ENCODE measurements at places on chromosomes 11 and 22. TPM values are rescaled to one million over a fixed set of nuclear protein-coding genes. Genes with fewer than 3 reads are reported as not detected.

The CARD10 gene
- total RNA-seq, result not detected

The FKBP2 gene
- total RNA-seq, result 34.3 TPM

The C22orf31 gene
- not detected for total RNA-seq

The MORC2 gene
- total RNA-seq, result 49.0 TPM

All from activated T-helper 1 cell treated with anti-CD3 and anti-CD28 coated beads, Interleukin-12 subunit alpha, Interleukin-12 subunit beta, Interleukin-2, Interleukin-4 antibody, amounts not matched to agents 30 ng/mL and 10 ng/mL and 1 ng/mL, durations not matched to agents 14 hours and 24 hours and 36 hours (primary cell).